Naive thymus-derived CD8-positive, alpha-beta T cell (primary cell): ENCODE measurements at places on chromosomes 3 and 15.

DNA sequence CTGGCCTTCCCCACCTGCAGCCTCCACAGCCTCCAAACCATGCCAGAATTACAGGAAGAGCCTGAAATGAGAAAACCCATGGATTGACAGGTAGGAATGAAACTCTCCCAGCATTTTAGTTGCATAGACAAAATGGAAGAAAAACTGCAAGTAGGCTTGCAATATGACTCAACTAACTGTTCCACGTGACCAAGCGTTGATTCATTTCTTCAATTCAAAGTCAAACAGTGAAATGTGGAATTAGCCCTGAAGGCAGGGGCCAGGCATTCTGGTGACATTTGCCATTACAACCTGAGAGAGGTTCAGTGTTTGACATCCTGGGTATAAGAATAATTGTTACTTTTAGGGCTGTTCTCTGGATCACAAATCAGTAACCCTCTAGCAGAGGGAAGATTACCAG is 676.5 kb upstream of the CFAP20DC start:
- no peak overlapping the region for H3K27ac ChIP-seq
- no peak overlapping the region for H3K4me3 ChIP-seq
- H3K4me1 ChIP-seq = peaks cover 10% of the 10 kb centered on the region
- H3K27me3 ChIP-seq = peaks cover 2% of the 10 kb centered on the region
- H3K36me3 ChIP-seq = peaks cover 14% of the 10 kb centered on the region
- no peak for DNase-seq

DNA sequence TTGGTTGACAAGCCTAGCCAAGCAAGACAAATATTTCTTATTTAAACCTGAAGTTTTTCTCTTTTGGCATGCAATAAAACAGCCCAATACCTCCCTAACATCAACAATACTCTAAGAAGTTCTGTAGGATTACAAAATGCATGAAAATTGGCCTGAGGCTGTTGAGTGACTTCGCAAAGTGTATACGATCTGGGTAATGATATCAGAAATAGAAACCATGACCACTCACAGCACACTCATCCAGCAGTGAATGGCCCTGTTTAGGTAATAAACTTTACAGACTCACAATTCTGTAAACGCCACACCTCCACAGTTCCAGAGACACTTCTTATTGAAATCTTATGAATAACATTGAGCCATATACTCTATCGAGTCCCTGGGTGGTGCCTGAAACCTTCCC is 83.0 kb upstream of the NAALADL2 start:
- DNase-seq = no peak
- H3K4me1 ChIP-seq = no peaks in the 10 kb centered on the region
- H3K4me3 ChIP-seq = no peak overlapping the region
- H3K36me3 ChIP-seq = no peaks in the 10 kb centered on the region
- no peaks in the 10 kb centered on the region for H3K27me3 ChIP-seq
- no peak overlapping the region for H3K27ac ChIP-seq

DNA sequence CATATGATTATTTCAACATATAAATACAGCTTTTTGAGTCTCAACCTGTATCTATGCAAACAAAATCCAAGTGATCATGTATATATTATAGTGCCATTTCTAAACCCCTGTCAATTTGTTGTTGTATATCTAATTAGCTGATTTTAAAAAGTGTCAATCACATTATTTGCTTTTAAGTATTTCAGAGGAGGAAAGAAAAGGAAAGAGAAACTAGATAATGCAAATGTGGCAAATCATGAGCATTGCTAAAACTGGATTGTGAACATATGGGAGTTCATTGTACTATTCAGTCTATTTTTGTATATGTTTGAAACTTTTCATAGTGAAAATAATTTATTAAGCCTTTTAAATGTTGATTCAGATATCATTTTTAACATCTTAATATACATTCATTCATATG is 190.7 kb downstream of the ZIC4 start:
- H3K27ac ChIP-seq = no peak overlapping the region
- H3K36me3 ChIP-seq = no peaks in the 10 kb centered on the region
- H3K4me1 ChIP-seq = no peaks in the 10 kb centered on the region
- no peak for DNase-seq
- no peak overlapping the region for H3K4me3 ChIP-seq

DNA sequence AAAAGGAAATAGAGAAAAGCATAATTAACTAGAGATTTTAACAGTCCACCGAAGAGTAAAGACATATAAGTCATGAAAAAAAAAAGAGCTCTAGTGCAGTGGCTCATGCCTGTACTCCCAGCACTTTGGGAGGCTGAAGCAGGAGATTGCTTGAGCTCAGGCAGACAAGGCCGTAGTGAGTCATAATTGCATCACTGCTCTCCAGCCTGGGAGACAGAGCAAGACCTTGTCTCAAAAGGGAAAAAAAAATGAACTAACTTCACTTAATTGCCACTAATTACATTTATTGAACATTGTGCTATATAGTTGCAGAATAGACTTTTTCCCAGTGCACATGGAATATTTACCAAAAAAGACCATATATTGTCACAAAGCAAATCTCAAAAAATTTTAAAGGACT is 221.8 kb downstream of the CBLB start:
- H3K36me3 ChIP-seq = peaks cover 4% of the 10 kb centered on the region
- H3K27ac ChIP-seq = no peak overlapping the region
- H3K4me1 ChIP-seq = no peaks in the 10 kb centered on the region
- H3K27me3 ChIP-seq = no peaks in the 10 kb centered on the region
- no peak for DNase-seq

DNA sequence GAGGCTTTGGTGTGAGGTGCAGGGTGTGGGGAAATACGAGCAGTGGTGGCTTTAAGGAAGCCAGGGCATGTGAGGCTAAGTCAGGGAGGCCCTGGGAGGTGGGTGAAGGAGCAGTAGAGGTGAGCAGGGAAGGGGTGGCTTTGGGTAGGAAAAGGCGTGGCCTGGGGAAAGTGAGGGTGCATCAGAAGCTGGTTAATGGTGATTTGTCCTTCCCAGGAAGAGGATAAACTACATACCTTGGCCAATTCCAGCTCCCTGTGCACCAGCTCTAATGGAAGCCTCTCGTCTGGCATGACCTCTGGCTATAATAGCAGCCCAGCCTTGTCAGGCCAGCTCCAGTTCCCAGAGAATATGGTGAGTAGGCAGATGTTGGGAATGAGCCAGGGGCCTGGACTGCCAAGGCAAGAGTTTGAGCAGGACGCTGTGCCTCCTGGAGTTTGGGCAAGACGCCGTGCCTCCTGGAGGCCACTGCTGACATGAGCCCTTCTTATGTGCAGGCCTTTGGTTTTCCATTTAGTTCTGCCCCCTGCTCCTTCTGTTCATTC is 41.3 kb downstream of the CDAN1 start:
- no peak for DNase-seq
- peaks cover 5% of the 10 kb centered on the region for H3K4me1 ChIP-seq
- no peaks in the 10 kb centered on the region for H3K27me3 ChIP-seq
- H3K27ac ChIP-seq = no peak overlapping the region
- peaks cover 17% of the 10 kb centered on the region for H3K36me3 ChIP-seq

- no peak overlapping the region for H3K4me3 ChIP-seq
- H3K36me3 ChIP-seq = no peaks in the 10 kb centered on the region
- no peak overlapping the region for H3K27ac ChIP-seq
- peaks cover 6% of the 10 kb centered on the region for H3K27me3 ChIP-seq
- no peak for DNase-seq
- no peaks in the 10 kb centered on the region for H3K4me1 ChIP-seq
Observed at GRCh38 chr15:101027920-101028319, 108.8 kb downstream of the LRRK1 start.

- no peaks in the 10 kb centered on the region for H3K27me3 ChIP-seq
- H3K4me3 ChIP-seq = no peak overlapping the region
- DNase-seq = no peak
- H3K27ac ChIP-seq = no peak overlapping the region
- H3K4me1 ChIP-seq = no peaks in the 10 kb centered on the region
- H3K36me3 ChIP-seq = peaks cover 8% of the 10 kb centered on the region
Observed at GRCh38 chr15:87669846-87670245, 586.7 kb downstream of the NTRK3 start.

- no peak overlapping the region for H3K27ac ChIP-seq
- DNase-seq = no peak
Observed at GRCh38 chr3:102053375-102053989, 204.2 kb downstream of the NFKBIZ start.
